Bronchus fibroblast of lung (primary cell): ENCODE measurements at places on chromosomes 3 and 15. TPM values are rescaled to one million over a fixed set of nuclear protein-coding genes. Genes with fewer than 3 reads are reported as not detected.

ACKR2 gene
- total RNA-seq: under 0.01 and 0.50 TPM in 2 replicates

CACNA2D2 gene
- 0.15 and 0.17 TPM in 2 replicates for total RNA-seq

THSD4 gene
- total RNA-seq: 14.7 and 23.7 TPM in 2 replicates

RBM15B gene
- total RNA-seq: 21.9 and 23.2 TPM in 2 replicates

SPRED1 gene
- total RNA-seq: 12.2 and 14.0 TPM in 2 replicates

ERICH6 gene
- total RNA-seq: not detected in 2 replicates

TIMP4 gene
- total RNA-seq: 10.9 and 11.3 TPM in 2 replicates

SEC22C gene
- 62.1 and 76.2 TPM in 2 replicates for total RNA-seq

FOXL2 gene
- total RNA-seq: under 0.01 and 0.17 TPM in 2 replicates

MME gene
- total RNA-seq: 146 and 154 TPM in 2 replicates

CAND2 gene
- total RNA-seq: 6.6 and 7.4 TPM in 2 replicates

MAP2K1 gene
- total RNA-seq: 30.4 and 30.8 TPM in 2 replicates

SLC28A1 gene
- not detected in 2 replicates for total RNA-seq

GUCA1C gene
- total RNA-seq: not detected in 2 replicates

BFSP2 gene
- not detected in 2 replicates for total RNA-seq

ZBED2 gene
- not detected in 2 replicates for total RNA-seq

SLC22A13 gene
- total RNA-seq: not detected in 2 replicates

FOXB1 gene
- not detected in 2 replicates for total RNA-seq

MKRN2OS gene
- total RNA-seq: not detected in 2 replicates

USF3 gene
- total RNA-seq: 4.3 and 5.0 TPM in 2 replicates

TMC3 gene
- not detected in 2 replicates for total RNA-seq

STRC gene
- total RNA-seq: not detected in 2 replicates

FBN1 gene
- 87.0 and 92.0 TPM in 2 replicates for total RNA-seq

SLC12A6 gene
- 5.7 and 6.4 TPM in 2 replicates for total RNA-seq

VIPR1 gene
- total RNA-seq: under 0.01 and 0.17 TPM in 2 replicates

ZNF80 gene
- not detected in 2 replicates for total RNA-seq

GCNT3 gene
- total RNA-seq: not detected in 2 replicates

MOBP gene
- total RNA-seq: not detected in 2 replicates

MORC1 gene
- not detected in 2 replicates for total RNA-seq

XCR1 gene
- total RNA-seq: not detected in 2 replicates

GATM gene
- 0.15 TPM in 1 of 2 replicates, not detected in the other for total RNA-seq

EBLN2 gene
- 0.89 and 1.0 TPM in 2 replicates for total RNA-seq

PLXND1 gene
- total RNA-seq: 41.5 and 56.7 TPM in 2 replicates

GPR149 gene
- total RNA-seq: not detected in 2 replicates

POC1A gene
- 29.1 and 31.1 TPM in 2 replicates for total RNA-seq

SCAANT1 gene
- not detected in 2 replicates for total RNA-seq

NR2E3 gene
- not detected in 2 replicates for total RNA-seq

ST3GAL6 gene
- 0.74 and 3.0 TPM in 2 replicates for total RNA-seq

HRH1 gene
- 4.9 and 5.4 TPM in 2 replicates for total RNA-seq

TMEM212 gene
- total RNA-seq: not detected in 2 replicates

AADACL2 gene
- not detected in 2 replicates for total RNA-seq

ENTPD3 gene
- under 0.01 TPM in 2 replicates for total RNA-seq

SETD2 gene
- 10.9 and 13.8 TPM in 2 replicates for total RNA-seq

CDHR4 gene
- total RNA-seq: not detected in 2 replicates

SKOR1 gene
- total RNA-seq: 0.17 TPM in 1 of 2 replicates, not detected in the other

SLC26A6 gene
- total RNA-seq: 27.2 and 35.1 TPM in 2 replicates

CLRN1 gene
- total RNA-seq: not detected in 2 replicates

ABHD5 gene
- 20.8 and 21.6 TPM in 2 replicates for total RNA-seq

ALDH1A2 gene
- total RNA-seq: 0.30 and 0.84 TPM in 2 replicates

CPB1 gene
- 0.15 TPM in 1 of 2 replicates, not detected in the other for total RNA-seq

ISLR2 gene
- total RNA-seq: not detected in 2 replicates

TRH gene
- total RNA-seq: 0.15 TPM in 1 of 2 replicates, not detected in the other

MAGI1 gene
- total RNA-seq: 6.4 and 7.3 TPM in 2 replicates

BUB1B gene
- total RNA-seq: 34.8 and 35.5 TPM in 2 replicates

CORO2B gene
- 14.0 and 14.3 TPM in 2 replicates for total RNA-seq
